ENCODE measurements at places on chromosomes 4 and X.

DNA sequence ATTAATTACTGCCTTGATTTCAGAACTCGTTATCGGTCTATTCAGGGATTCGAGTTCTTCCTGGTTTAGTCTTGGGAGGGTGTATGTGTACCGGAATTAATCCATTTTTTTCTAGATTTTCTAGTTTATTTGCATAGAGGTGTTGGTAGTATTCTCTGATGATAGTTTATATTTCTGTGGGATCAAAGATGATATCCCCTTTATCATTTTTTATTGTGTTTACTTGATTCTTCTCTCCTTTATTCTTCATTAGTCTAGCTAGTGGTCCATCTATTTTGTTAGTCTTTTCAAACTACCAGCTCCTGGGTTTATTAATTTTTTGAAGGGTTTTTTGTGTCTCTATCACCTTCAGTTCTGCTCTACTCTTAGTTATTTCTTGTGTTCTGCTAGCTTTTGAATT lies 32.1 kb downstream of the CDX4 start:
- DNase-seq, result no peak

- DNase-seq, result no peak
Observed at GRCh38 chr4:95531141-95531540, 17.6 kb downstream of the UNC5C start.

DNA sequence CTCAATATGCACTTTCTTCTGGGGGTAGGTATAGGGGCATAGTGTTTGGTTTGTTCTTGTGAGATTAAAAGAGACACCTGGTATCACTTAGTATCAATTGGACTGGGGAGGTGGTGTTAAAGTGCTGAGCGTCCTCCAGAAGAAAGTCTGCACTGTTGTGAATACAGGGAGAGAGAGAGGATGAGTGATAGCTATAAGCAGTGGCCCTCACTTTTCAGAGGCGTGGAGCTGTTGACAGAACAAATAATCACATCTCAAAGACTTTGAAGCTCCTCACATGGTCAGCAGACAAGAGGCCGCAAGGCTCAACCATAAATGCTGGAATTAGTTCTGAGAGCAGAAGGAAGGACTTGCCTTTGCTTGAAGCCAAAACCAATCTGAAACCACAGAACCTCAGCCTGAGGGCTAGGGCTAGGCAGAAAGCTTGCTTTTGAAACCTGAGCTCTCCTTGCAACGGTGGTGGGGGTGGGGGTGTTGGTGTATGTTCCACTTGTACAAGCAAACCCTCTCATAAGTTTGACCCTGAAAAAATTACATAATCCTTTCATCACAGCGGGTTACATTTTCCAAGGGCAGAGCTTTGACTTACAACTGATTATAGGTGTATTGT lies 123.2 kb upstream of the SCML1 start:
- no peak for DNase-seq

GRCh38 chrX:150773634-150774033 lies 80.4 kb downstream of the MTMR1 start:
- DNase-seq, result no peak

DNA sequence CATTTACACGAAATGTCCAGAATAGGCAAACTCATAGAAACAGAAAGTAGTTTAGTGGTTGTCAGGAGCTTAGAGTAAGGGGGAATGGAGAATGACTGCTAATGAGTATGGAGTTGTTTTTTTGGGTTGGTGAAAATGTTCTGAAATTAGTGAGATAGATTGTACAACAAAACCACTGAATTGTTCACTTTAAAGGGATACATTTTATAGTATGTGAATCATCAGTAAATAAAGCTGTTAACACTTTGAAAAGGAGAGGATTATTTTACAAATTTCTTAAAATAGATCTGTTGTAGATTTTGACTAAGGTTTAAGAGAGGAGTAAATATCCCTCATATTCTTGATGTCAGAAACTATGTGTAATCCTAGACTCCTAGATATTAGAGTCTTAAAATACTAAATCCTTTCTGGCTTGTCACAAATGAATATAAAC lies 82.7 kb downstream of the RAPGEF2 start:
- DNase-seq, result no peak

- DNase-seq, result no peak
Observed at GRCh38 chrX:39757971-39758370, 339.8 kb downstream of the BCOR start.

- DNase-seq, result no peak
Observed at GRCh38 chrX:78437621-78438020, 110.2 kb upstream of the CYSLTR1 start.

- no peak for DNase-seq
Observed at GRCh38 chrX:9293903-9294302, 171.0 kb upstream of the TBL1X start.

- DNase-seq, result peak; percentile 92
Observed at GRCh38 chr4:121177246-121178137, 13.4 kb upstream of the TNIP3 start.

DNA sequence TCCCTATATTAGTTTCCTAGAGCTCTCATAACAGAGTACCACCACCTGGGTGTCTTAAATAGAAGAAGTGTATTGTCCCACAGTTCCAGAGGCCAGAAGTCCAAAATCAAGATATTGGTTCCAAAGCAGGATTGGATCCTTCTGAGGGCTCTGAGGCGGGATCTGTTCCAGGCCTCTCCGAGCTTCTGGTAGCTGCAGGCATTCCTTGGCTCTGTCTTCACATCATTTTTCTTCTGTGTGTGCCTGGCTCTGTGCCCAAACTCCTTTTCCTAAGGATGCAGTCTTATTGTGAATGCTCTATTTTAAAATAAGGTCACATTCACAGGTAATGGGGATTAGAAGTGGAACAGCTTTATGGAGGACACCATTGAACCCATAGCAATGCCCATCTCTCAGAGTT lies 253.7 kb upstream of the TAPT1 start:
- DNase-seq, result no peak

DNA sequence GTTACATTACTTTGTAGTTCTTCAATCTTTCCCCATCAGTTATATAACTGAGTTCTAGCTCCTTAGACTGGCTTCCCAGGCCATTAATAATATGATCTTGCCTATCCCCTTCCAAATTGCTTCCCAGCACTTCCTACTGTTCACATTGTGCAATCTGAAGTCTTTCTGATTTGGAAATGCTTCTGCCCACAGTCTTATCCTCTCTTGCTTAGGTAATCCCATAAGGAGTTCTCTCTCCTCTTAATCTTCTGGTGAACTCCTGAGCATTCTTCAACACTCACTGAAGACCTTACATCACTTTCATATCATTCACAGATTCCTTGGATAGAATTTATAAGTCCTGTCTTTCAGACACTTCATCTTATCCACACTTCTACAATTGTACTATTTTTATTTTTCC lies 132.7 kb upstream of the TTC29 start:
- DNase-seq, result no peak

DNA sequence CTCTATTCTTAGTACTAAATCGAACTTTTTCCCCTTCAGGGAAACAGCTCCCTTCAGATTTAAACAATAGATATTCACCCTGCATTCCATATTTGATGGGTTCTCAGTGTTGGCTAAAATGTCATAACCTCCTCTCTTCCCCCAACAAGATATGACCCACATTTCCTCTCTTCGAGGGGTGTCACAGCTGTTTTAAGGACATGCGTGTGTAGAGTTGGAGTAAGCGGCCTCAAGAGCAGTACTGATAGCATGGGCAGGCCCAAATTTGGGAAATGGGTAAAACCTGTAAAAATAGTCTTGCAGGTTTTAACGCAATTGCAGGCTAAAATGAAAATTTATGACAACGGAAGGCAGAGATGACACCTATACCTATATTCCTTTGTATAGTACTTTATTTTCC lies 28.7 kb downstream of the SAT1 start:
- DNase-seq, result no peak

- DNase-seq, result peak; percentile 83
Observed at GRCh38 chr4:53378171-53378482, 686 bp downstream of the FIP1L1 start.

DNA sequence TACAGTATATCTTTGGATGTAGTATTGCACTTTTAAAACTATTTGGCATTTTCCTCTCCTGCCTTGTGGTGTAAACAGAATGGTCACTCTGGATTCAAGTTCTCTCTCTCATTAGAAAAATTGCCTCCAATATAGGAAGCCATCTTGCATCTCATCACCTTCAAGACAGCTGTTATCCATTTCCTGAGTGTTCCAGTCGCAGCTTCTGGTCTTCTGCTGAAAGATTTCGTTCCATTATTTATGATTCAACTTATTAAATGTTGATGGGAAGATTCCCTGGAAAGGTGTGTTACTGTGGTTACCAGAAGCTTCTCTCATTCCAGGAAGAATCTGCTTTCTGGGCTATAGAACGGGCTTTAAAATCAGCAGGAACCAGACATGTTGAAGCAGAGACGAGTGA lies 568.3 kb upstream of the SLIT2 start:
- no peak for DNase-seq

GRCh38 chrX:11665168-11666111 lies at the start of gene ARHGAP6:
Gene ARHGAP6, minus strand, starts transcription at chrX:11665920. Its CDS starts 1,092 bp downstream, at chrX:11664828.
- no peak for DNase-seq

GRCh38 chr4:144614850-144615585 lies 30.9 kb upstream of the HHIP start:
- DNase-seq, result no peak

GRCh38 chrX:112785344-112785743 lies 55.3 kb downstream of the AMOT start:
- DNase-seq, result no peak

DNA sequence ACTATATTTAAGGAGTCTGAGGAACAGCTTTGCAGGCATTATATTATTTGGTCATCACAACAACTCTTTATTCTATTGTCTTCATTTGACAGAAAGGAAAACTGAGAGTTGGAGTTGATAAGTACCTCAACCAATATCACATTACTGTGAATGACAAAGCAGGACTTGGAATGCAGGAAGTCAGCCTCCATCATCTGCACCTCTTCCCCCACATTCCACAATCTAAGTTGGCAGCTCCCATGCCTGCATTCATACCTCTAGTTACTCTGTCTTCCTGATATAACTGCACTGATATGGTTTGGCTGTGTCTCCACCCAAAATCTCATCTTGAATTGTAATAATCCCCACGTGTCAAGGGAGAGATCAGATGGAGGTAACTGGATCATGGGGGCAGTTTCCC lies 356.7 kb downstream of the GALNTL6 start:
- DNase-seq, result no peak

DNA sequence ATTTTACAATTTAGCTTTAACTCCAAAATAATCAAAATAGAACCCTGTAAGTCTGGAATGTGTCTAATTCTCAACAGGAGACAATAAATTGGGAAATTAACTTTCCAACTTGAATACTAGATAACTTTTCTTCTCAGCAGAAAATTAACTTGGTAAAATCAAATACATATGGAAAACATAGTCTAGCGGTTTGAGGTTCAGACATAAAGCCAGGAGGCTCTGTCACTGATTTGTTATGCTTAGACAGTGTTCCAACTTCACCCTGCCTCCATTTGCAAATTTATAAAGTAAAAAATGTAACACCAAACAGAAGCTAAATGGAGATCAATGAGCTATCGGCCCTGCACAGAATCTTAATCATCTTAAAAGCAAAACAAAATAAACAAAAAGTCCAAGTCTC lies 46.3 kb downstream of the TBCK start:
- no peak for DNase-seq

DNA sequence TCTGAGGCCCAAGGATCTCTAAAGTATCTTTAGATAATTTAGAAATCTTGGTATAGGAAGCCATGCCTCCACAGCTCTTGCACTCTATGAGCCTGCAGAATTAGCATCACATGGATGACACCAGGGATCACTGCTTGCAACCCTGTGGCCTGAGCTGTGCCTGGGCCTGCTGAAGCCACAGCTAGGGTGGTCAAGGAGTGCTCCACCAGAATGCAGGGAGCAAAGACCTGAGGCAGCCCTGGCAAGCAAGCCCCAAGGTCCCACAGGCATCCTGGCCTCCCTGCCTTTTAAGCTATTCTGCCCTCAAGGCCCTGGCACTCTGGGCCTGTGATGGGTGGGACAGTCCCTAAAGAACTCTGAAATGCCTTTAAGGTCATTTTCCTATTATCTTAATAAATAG lies 105.2 kb upstream of the NALF2 start:
- DNase-seq, result no peak

DNA sequence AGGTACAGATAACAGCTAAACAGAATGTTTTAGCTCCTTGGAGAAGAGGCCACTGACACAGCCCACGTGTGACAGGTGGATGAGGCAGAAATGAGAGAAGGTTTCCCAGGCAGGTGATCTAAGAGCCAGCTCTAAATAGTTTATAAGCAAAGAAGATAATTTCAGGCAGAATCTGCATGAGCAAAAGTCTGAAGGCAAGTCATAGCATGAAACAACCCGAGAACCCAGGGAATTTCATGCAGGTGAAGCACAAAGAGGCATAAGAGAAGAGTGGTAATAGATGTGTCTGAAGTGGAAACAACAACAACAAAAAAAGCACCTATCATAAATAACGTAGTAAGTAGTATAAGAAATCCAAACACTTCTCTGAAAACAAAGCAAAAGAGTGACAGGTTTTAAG lies 275.8 kb upstream of the CPEB2 start:
- no peak for DNase-seq

DNA sequence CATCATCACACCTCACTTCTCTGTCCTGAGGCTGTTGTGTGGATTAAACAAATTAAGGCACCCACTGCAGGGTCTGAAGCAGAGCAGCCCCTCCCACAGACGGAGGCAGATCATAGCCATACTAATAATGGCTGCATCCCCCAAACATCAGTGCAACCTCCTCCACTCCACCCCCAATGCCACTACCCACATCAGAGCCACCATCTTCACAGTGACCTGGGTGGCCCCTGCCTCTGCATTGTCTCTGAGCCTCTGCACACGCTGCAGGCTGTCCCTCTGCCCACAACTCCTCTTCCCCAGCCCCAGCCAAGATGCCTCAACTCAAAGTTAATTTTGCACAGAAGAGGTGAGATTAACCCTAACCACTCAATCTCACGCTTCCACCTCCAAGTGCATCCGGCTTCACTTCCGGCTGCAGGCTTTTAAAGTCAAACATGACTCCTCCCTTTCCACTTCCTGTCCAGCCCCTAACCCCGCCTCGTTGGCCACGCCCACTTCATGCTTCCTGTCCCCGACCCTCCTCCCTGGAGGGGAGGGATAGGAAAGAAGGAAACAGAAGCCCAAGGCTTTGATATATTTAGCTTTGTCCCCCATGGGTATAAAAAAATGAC lies 22.7 kb downstream of the JAKMIP1 start:
- no peak for DNase-seq

DNA sequence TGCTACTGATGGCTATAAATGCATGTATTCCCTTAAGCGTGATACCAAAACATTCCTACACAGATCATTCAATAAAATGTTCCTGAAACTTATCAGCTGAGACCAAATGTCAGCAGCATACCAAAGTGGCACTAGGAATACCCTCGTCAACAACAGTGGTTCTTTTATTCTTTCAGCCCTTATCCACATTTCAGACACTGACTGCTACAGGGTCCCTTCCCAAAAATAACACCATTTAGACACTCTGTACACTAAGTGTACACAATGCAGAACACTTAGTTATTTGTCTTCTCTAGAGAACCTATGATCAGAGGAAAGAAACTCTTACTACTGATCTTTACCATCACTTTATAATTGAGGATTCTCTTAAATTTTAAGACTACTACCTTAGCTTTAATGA lies 94.1 kb downstream of the ATRX start:
- DNase-seq, result no peak

- DNase-seq, result peak; percentile 27
Observed at GRCh38 chr4:7964890-7965662, 25.4 kb upstream of the AFAP1 start.

- DNase-seq, result no peak
Observed at GRCh38 chrX:19886375-19886774, 1.0 kb downstream of the SH3KBP1 start.
